ENCODE measurements at places on chromosomes 1 and 21.

GRCh38 chr1:174931214-174931613 lies 68.5 kb upstream of the CACYBP start:
- DNase-seq, result no peak

- DNase-seq, result no peak
Measured at GRCh38 chr1:36068866-36069265, 15.0 kb upstream of the TEKT2 start.

DNA sequence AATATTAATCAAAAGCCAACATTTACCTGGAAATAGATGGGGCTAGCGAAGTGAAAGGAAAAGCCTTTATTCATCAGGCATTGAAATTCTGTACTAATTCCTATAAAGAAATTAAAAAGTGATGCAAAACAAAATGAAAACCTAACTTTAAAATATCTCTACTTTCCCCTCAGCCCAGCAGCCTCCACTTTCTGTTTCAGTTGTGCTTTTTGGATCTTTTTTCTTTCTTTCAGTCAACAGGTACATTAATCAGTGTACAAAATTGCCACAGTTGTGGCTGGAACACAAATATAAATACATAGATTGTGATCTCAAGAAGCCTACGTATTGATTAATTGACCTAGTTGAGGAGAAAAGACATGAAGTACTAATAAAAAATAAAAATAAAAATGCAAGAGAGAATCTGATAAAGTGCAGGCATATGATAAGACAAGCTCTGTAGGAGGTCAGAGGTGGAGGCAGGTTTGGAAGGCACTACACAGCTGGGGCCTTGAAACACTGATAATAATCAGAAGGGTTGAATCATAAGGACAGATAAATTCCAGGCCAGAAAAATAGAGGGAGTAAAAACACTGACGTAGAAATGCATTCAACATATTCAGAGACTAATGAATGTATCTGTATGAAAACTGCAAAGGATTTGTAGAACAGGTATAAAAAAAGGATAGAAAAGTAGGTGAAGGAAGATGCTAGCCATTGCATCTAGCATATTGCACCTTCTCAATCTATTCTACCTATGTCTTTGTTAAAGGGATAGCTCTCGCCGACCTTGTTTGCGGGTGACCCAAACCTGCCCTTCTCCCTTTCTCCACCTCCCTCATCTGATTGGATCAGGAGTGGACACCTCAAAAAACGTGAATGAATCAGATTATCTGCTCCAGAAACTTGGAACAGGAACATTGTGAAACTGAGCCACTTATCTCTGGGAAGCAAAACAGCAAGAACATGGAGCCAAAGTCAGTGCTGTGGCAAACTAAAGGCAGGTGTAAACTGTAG lies 607.8 kb upstream of the ADGRL2 start:
- no peak for DNase-seq

DNA sequence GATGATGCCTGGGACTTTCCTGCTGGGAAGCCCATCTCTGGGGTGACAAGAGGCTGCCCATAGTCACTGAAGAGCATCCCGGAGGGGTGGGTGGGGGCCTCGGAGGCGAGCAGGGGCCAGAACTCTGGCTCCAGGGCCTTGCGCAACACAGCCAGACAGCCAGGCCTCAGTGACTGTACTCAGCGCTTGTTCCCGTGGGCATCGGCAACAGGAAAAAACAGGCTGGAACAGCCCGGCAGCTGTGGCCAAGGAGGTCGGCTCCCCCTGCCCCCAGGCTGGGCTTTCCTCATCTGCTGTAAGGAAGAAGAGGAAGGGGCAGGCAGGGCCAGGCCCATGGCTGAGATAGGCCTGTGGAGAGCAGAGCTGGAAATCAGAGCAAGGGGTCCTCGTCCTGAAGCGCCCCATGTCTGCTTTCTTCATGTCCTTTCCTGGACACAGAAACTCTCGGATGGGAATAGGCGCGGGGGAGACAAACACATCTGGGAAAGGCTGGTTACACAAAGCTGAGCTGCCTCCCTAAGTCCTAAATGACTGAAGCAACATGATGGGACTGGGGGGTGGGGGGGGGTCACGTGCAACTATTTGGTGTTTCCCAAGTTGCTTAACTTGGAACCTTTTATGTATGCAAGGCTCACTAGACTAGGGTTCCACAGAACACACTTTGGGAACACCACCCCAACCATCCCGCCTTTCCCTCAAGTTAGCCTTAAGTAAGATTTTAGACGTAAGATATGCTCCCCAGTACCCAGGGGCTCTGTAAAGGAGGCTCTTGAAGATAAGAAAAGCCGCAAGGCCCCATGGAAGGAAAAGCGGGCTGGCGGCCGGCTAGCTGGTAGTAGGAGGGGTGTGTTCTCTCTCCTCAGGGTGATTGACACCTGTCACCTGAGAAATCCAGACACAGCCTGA lies 30.7 kb downstream of the HSPG2 start:
- no peak for DNase-seq

GRCh38 chr21:28538987-28539622 lies 453.6 kb downstream of the LTN1 start:
- DNase-seq, result no peak

DNA sequence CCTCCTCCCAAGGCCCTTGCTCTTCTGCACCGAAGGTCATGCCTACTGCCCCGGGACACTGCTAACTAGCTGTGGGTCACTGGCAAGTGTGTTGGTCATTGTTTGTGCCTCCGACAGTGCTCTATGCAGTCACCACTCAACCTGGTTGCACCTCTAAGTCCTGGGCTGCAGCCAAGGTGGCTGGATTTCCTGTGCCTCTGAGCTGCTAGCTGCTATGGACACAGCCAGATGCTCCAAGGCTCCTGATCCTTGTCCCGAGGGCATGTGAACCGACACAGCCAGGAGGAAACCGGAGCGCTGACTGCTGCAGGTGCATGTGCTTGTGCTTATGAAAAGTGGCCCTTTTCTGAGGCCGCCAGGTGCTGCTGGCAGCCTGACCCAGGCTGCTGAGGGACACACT lies 14.7 kb upstream of the SPOCD1 start:
- DNase-seq, result no peak

GRCh38 chr21:42724226-42724920 lies 71.0 kb downstream of the PDE9A start:
- DNase-seq, result no peak
